ENCODE measurements at places on chromosomes 1 and 21.

GRCh38 chr1:53549781-53550180 lies 90.6 kb downstream of the DMRTB1 start:
- no peak for DNase-seq

DNA sequence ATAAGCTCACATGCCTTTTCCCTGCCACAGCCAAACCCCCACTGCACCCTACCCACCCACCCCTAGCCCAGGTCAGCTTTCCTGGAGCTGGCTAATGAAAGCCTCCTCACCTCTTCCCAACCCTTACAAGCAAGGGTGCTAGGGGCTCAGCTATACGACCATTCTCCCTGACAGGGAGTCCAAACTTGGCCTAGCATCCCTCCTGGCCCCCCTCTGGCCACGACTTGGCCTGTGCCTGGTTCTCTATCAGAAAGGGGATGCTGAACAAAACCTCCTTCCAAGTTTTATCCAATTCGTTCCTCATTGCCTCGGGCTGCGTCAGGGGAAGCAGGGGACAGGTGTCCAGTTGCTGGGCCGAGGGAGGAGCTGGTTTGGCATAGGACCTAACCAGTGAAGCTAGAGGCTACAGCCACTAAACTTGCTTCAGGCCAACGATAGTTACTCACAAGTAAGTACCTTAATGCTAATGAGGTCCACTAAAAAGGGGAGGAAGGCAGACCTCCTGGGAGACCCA lies 8.6 kb downstream of the TMEM81 start:
- DNase-seq, result no peak

- DNase-seq, result no peak
Observed at GRCh38 chr1:115300087-115300876, 37.8 kb downstream of the NGF start.

GRCh38 chr1:228830954-228831481 lies 95.7 kb downstream of the RHOU start:
- DNase-seq, result no peak

GRCh38 chr1:68969441-68969840 lies 472.6 kb upstream of the DEPDC1 start:
- no peak for DNase-seq

DNA sequence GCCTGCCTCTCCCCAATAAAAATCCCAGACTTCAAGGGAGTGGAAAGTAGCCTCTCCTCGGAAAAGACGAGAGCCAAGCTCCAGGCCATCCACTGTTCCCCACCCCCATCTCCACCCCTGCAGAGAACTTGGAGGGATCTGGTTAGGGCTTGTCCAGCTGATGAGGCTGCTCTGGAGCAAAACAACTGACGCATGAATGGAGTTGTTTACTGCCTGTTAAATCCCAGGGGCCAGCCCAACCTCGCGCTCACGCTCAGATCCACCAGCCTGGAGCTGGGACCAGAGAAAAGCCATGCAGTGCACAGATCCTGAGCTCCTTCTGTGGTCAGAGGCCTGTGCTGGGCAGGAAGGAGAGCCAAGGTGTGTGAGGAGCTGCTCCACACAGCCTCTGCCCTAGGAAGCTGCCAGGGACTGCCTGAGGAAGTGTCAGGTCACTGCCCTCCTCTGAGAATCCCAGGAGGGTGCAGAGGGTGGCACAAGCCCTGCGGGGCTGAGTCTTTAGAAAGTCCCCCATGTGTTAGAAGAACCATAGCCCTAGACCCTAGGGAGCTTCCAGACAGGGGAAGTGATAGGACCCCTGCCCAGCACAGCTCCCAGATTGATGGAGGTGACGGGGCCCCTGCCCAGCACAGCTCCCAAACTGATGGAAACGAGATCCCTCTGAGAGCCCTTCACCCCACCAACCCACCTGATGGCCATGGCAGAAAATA lies 109.0 kb upstream of the IPO9 start:
- no peak for DNase-seq

GRCh38 chr1:44076066-44076465 lies 42.6 kb upstream of the KLF17 start:
- DNase-seq, result no peak

GRCh38 chr21:33834801-33835500 lies 80.7 kb downstream of the ATP5PO start:
- DNase-seq, result no peak

DNA sequence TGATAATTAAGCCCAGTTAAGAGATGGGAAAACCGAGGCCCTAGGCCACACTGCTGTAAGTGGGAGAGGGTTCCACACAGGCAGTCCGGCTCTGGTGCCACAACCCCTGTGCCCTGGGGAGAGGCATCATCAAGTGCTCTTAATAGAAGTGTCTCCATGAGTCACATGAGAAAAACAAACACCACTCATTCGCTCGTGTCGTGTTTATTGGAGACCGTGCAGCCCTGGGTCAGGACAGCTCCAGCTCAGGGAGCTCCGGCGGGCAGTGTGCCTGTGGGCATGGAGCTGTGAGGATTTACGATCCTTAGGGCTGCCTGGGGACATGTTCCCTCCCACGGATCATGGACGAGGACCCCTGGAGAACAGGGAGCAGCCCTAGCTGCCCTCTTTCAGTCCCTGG lies 658.5 kb downstream of the AJAP1 start:
- no peak for DNase-seq

DNA sequence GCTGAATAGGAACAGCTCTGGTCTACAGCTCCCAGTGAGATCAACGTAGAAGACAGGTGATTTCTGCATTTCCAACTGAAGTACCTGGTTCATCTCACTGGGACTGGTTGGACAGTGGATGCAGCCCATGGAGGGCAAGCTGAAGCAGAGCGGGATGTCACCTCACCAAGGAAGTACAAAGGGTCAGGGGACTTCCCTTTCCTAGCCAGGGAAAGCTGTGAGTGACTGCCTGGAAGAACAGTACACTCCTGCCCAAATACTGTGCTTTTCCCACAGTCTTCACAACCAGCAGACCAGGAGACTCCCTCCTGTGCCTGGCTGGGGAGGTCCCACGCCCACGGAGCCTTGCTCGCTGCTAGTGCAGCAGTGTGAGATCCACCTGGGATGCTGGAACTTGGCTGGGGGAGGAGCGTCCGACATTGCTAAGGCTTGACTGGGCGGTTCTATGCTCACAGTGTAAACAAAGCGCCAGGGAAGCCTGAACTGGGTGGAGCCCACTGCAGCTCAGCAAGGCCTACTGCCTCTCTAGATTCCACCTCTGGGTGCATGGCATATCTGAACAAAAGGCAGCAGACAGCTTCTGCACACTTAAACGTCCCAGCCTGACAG lies 14.7 kb downstream of the CR1L start:
- DNase-seq, result no peak

GRCh38 chr1:112702067-112702395 lies 4.9 kb downstream of the RHOC start:
- DNase-seq, result no peak

DNA sequence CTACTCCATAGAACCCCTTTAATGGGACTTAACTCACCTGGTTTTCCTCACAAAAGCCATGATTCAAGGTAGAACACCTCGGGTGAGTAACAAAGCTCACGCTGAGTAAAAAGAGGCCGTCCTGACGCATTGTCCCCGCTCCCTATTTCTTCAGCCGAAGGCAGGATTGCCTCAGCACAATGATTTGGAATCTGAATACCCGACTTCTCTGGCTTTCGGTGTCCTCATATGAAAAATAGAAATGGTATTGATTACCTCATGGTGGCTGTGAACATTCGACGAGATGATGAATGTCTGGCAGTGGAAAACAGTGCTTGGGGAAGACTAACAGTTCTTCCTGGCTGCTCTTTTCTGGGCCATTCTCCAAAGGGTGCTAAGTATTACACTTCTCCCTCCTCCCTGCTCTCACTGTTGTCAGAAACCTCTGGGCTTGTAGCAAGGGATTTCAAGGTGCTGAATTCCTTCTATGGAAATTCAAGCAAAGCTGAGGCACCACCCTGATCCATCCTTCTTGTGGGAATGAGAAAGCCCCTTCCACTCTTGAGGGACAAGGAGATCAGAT lies 148.3 kb downstream of the C1orf94 start:
- DNase-seq, result no peak

GRCh38 chr1:205961991-205962820 lies 18.9 kb upstream of the SLC26A9 start:
- no peak for DNase-seq

DNA sequence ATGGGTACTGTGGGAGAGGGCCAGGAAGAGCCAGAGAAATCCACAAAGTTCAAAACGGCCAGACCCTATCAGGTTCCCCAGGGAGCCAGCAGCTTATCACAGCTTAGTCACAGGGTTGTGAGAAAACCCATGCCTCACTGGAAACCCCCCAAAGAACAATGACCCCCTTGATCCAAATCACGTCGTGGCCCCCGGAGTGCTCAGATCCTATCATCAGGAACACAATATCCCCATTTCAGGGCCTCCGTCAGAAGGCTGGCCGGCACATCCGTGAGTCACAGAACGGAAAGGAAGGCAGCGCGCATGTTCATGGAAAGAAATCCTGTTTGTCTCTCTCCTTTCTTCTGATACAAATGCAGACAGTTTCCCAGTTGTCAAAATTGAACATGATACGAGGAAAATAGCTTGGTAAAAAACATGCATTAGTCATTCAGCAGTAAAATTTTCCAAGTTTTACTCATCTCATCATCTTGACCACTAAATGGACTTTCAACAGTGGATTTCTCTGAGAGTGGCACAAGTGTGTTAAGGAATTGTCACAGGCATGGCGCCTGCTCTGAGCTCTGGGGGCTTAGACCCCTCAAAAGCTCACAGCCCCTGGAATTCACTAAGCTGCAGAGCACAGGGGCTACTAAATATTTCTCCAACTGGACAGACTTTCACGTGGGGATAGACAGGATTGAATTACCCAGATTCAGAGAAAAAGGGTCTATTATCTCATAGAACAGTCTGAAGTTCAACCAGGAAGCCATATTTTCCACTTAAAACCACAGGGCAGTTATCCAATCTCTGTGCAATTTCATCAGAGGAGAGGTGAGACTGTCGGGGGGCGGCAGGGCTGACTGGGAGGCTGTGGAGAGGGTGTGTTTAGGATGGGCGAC lies 124.8 kb downstream of the RIPK4 start:
- no peak for DNase-seq

DNA sequence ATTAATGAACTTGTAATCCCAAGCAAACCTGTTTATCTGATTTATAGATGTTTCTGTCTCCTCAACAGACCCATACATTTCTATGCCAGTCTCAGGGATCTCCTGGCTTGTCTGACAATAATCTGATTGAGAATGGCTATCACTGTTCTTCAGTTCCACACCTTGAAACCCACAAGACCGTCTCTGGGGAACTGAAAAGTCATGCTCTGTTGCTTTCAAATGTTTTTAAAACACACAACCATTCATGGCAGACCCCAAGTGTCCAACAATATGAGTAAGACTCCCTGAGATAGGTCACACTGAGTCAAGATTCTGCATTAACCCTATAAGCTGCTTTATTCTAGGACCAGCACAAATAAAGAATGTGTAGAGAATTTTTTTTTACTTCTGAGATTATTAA lies 611.2 kb upstream of the PLXNA2 start:
- no peak for DNase-seq

DNA sequence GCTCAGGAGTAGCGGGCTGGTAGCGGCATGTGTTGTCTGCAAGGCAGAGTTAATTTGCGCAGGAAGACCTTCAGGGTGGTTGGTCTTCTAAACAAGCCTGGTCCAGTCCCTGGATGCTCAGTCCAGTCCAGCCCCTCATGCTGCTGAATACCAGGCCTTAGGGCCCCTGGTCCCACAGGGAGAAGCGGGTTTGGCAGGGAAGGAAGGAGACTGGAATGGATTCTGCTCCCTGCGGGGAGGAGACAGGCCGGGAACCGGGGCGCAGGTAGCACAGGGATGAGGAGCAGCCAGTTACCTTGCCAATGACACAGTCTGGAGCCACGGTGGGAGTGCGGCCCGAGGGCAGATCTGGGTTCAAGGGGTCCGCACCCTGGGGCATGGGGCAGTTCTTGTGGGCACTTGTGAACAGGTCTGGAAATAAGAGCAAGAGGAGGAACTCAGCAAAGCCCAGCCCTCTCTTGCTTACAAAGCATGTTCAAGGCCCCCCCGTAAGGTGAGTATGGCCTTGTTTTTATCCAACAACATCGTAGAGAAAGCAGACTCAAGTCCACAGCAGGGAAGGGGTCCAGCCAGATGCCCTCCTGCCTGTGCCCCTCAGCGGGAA lies 10.1 kb downstream of the FAM131C start:
- no peak for DNase-seq

DNA sequence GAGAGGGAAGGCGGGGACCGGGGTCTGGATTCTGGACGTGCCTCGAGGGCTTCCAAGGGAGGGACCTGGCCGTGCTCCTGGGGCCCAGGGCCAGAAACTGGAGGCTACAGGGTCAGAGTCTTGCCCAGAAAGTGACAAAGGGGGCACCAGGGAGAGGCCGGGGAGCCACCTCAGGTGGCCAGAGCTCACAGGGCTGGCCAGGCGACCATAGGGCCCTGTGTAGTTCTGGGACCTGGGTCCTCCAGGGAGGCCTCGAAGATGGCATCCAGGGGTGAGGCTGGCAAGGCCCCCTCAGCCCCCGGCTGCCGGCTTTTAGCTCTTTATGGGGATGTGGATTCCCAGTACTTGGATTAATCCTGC lies 14.3 kb upstream of the LRRC3 start:
- DNase-seq, result no peak

DNA sequence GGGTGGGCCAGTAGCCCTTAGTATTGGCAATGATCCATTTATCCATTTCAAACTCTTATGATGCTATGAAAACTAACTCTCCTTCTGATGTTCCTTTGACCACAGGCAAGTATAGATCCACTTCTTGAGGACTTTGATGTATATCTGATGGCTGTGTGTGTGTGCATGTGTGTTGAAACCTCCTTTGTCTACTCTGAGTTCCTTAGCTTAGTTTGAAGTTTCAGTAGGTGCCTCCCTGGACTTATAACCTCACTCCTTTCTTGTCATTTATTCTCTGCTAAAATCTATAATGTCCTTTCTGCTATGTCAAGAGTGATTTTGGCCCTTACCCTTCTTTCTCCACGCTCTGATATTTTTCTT lies 409.3 kb downstream of the PRDM2 start:
- no peak for DNase-seq

- DNase-seq, result no peak
Observed at GRCh38 chr1:23628951-23629387, 62.6 kb upstream of the RPL11 start.

DNA sequence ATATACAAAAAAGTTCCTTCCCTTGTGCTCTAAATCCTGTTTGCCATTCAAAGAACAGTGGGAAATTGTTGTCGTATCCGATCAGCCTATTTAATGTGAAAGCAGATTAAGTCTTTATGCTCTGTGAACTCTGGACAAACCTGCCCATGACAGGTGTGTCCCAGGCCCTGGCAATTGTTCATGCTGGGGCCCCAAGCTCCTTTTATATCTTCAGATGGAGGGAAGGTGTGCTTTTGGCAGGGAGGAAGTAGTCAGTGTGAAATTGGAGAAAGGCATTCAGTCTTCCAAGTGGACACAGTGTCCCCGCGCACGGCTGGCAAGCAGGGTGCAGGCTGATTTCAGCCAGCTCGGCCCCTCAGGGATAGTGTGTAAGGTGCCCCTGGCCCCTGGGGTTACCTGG lies 135.1 kb upstream of the F3 start:
- DNase-seq, result no peak

- DNase-seq, result no peak
Observed at GRCh38 chr1:45923343-45923742, 119.9 kb downstream of the MAST2 start.

DNA sequence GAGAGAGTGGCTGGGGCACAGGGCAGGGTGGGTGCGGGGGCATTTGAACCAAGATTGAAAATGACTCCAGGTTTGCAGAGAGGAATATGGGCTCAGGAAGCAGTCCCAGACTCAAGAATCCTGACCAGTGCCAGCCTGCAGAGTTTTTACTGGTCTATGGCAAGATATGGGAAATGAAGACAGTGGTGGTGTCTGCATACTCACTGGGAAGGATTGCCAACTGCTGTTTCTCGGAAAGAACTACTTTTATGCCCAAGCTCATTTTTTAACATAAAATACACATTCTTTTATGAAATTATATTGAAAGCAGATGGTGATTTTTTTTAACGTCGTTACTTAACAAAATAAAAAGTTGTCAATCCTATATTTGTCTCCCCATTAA lies 401.8 kb downstream of the CAMTA1 start:
- DNase-seq, result no peak

Measured in activated gamma-delta T cell (primary cell).